ENCODE measurements at places on chromosomes 6 and 20.

DNA sequence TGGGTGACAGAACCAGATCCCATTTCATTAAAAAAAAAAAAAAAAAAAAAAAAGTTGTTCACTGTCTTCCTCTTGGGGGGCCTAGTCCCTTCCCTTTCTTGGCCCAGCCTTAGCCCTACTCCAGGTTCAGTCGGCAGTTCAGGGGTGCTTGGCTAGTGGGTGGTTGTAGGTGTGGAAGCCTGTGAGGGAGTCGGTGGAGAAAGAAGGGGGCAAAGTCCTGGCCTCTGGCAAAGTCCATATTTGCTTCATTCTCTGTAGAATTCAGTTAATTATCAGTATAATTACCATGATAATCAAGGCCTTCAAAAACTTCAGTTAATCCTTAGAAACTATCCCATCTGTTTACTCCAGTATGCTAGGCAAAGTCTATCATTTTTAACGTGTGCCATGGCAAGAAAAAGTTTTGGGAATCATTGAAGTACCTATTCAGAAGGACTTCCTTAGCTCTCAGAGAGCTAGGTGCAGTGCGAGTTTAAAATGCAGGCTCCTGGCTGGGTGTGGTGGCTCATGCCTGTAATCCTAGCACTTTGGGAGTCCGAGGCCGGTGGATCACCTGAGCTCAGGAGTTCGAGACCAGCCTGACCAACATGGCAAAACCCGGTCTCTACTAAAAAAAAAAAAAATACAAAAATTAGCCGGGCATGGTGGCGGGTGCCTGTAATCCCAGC lies 205.7 kb upstream of the ARG1 start:
- no peak for DNase-seq

DNA sequence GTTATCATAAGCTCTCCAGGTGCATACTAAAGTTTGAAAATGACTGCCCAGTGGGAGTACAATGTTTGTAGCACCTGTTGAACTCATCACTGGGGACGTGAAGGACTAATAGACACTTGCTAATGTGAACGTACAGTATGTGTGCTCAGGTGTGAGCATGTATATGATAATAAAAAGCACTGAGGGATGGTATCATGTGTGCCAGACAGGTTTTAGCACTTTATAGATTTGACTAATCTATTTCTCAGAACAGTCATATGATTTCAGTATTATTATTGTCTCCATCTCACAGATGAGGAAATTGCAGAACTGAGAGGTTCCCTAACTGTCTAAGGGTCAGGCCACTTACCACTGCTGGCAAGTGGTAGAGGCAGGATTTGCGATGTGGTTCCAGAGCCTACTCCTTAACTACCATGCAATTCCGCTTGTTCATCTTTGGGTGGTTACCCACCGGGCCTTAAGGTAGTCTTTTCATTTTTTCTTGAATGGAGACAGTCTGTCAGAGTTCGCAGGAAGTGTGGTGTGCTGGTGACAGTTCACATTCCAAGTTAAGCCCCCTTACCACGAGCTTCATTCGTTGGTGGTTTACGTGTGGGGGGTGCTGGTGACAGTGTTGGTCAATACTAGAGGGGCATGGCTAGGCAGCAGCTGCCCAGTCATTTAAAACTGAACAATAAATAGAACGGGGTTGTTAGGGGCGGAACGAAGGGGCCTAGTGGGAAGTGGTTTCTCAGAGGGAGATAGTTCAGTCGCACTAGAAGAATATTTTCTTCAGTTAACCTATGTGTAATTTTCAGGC lies 46.8 kb downstream of the RREB1 start:
- no peak for DNase-seq

DNA sequence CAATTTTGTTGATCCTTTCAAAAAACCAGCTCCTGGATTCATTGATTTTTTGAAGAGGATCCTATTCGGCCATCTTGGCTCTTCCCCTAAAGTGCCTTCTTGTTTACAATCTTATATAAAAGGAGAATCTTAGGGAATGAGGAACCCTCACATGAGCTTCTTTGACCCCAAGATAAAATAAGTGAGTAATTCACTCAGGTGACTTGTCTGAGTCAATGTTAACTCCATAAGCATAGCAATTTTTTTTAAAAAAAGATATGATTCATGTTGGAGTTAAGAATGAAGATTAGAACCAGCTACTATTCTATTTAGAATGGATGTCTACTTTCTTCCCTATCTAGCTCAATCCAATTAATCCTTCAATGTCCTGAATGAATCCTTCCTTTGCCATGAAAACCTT lies 21.0 kb downstream of the WASF1 start:
- no peak for DNase-seq

GRCh38 chr6:108654465-108655106 lies 93.9 kb downstream of the FOXO3 start:
- no peak for DNase-seq

DNA sequence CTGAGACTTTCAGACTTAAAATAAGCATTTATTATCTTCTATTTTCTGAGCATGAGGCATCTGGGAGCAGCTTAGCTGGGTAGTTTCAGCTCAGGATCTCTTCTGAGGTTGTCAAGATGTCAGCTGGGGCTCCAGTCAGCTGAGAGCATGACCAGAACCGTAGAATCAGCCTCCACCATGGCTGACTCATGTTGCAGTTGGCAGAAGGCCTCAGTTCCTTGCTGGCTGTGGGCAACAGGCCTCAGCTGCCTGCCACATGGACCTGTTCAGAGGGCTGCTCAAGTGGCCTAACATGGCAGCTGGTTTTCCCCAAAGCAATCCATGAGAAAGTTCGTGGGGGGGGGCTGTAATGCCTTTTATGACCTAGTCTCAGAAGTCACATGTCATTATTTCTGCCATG lies 142.3 kb downstream of the LY86 start:
- no peak for DNase-seq

- no peak for DNase-seq
Measured at GRCh38 chr20:20426655-20426907, 58.7 kb downstream of the INSM1 start.

DNA sequence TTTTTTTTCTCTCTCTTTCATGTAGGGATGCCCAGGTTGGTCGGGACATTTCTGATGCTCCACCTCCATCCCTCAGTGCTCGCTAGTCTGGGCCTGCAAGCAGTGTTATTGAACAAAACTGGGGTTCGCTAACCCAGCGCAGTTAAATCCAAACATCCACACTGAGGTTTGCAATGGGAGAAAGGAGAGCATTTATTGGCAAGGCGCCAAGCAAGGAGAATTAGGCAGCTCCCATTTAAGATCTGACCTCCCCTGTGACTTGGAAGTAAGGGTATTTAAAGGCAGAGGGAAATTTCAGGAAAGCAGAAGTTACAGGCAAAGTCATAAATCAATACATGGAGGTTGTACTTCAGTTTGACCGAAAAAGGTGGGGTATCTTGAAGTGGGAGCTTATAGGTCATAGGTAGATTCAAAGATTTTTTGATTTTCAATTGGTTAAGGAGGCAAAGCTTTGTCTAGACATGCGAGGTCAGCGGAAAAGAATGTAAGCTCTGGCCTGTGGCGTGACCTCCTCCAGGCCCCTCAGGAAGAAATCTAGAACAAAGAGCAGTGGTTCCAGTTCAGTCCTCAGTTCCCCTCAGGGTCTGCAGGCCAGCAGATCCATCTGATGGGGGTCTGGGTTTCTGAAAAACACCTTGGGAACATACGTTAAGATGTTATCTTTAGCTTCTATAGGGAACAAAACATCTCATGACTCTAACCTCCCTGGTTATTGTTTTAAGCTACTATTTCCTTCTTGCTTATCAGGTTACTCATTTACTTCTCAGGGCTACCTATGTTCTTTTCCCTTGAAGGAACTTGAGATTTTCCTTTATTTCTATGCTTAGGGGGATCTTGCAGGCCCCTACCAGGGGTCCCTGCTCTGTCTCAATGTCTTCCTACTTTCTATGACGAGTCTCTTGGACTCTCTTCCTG lies 66.0 kb upstream of the KIF16B start:
- DNase-seq: no peak

DNA sequence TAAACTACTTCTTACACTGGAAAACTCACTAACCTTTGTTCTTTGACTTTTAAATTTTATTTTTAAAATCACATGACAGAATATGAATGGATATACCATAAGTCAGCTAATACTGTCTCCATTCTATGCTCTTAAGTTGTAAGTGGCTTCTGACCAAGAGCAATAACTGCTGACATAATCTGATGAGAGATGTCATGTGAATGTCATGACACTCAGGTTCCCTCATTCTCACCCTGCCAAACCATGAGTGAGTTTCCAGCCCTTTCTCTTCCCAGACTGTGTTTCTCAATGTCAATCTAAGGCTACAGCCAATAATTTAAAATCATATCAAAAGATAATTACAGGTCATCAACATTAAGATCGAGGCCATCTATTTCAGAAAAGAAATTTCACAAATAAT lies 39.7 kb downstream of the KIF16B start:
- DNase-seq: no peak

GRCh38 chr6:80465513-80465912 lies 359.0 kb downstream of the BCKDHB start:
- no peak for DNase-seq

- DNase-seq: no peak
Measured at GRCh38 chr20:56760610-56761009, 131.5 kb downstream of the TFAP2C start.

- DNase-seq: no peak
Measured at GRCh38 chr6:119858901-119859300, 509.3 kb upstream of the MAN1A1 start.

- no peak for DNase-seq
Measured at GRCh38 chr20:57027777-57028176, 238.7 kb downstream of the BMP7 start.

GRCh38 chr6:154298297-154298696 lies 58.3 kb downstream of the IPCEF1 start:
- DNase-seq: no peak

DNA sequence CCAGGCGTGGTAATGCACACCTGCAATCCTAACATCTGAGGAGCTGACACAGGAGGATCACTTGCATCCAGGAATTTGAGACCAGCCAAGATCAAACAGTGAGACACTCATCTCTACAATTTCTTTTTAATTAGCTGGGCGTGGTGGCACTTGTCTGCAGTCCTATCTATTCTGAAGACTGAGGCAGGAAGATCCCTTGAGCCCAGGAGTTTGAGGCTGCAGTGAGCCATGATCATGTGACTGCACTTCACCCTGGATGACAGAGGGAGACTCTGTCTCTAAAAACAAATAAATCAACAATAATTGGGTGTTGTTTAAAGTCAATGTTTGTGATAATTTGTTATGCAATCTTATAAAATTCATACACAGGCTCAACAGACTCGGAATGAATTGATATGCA lies 18.0 kb upstream of the HLA-A start:
- DNase-seq: no peak

DNA sequence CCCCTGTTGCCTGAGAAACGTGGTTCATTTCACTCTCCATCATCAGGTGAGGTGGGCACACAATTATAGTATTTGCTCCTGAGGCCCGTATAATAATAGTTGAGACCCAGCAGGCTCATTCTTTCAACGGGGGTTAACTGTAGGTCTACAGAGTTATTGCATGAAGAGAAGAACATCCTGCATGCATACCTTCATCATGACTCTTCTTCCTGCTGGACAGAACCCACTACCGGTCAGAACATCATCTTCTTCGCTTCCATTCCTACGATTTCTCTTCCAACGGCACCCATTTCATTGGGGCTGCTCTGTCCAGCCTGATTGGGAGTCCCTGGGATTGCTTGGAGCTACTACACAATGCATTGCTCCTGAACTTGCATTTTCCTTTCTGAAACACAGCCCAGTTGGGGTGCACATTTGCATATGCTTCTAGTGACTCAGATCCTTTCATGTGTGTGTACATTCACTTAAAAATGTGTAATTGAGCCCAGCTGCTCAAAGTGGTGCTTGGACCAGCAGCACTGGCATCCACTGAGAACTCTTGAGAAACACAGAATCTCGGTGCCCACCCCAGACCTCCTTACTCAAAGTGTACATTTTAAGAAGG lies 57.4 kb downstream of the SLC24A3 start:
- DNase-seq: no peak

DNA sequence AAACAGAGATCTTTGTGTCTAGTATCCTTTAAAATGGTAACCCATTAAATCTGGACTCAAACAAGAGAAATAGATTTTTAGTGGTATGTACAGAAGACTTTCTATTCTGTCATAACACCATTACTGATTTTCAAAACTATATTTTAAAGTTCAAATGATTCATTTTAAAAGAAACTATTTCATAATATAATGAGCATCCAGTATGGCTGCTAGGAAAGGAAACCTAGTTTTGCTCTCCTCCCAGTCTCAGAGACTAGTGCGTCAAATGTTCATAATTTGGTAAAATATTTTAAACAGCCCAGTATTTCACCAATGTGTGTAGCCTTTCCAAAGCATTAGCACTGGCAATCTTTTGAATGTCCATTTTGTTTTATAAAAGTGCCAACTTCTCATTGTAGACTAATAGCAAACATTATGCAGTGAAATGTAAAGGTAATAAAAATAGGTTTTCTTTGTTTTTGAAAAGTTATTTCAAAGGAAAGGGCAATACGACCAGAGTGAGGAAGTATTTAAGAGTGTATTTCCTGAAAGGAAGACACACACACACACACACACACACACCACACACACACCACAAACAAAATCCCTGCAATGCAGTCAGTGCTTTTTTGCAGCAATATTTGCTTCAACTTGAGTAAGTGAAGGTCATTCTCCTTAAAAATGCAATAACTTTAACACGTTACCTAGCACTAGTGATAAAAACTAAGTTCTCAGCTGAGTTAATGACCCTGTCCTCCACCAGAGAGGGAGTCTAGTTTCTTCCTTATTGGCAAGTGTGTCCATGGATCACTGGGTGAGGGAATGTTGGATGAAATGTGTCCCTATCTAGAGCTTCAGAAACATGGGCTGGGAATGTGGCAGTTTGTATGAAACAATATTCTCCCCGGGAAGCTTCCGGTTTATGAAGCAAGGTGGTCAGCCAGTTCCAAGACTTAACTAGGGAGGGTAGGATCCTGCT lies 4.6 kb downstream of the PPP1R3G start:
- DNase-seq: no peak

GRCh38 chr6:13678255-13678983 lies 33.2 kb downstream of the RANBP9 start:
- no peak for DNase-seq

Data from stimulated activated CD8-positive, alpha-beta memory T cell treated with anti-CD3 and anti-CD28 coated beads, Interleukin-15, amount 100 ng/mL, for 4 hours (primary cell).